Glutamatergic neuron (in vitro differentiated cells): ENCODE measurements at places on chromosomes 16 and 17.

GRCh38 chr17:16511593-16511992 is 19.6 kb upstream of the LRRC75A start:
- no peak for DNase-seq

DNA sequence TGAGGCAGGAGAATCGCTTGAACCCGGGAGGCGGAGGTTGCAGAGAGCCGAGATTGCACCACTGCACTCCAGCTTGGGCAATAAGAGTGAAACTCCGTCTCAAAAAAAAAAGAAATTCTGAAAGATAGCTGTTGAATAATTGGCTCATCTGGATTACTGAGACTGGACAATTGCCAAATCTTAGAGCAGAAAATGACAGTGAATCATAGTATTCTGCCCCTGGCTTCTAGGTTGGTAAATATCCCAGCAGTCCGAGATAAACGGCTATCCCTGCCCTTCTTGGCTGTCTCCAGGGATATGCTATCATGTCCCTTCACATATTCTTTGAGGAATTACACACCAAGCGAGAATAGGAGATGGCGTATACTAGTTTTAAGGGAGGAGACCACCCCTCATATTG is 35.5 kb upstream of the METTL16 start:
- no peak for DNase-seq

DNA sequence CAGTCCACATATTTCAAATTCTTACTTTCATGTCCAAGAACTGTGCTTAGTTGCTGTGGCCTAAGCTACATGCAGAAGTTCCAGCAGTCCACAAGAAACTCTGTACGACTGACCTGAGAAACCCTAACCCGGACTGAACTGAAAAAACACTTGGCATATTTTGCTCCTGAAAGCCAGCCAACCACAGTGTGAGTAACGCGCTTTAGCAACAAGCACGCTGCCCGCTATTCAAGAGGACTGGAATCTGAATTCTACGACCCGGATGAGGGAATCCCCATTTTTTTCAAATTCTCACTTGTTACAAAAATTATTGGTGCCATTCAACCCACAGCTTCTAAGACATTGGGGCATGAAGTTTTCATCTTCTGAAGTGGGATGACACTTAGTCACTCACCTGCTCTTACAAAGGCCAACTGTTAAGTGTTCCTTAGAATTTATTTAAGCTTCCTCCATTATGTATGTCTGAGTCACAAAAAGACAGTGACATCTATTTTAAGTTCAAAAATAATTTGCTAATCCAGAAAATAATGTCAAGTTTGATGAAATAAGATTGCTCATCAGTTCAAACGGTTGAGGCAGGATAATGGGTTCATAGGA is 78.7 kb downstream of the CDYL2 start:
- DNase-seq: no peak

GRCh38 chr16:22190081-22190775 is 15.8 kb upstream of the EEF2K start:
- peak; percentile 100 for DNase-seq

- DNase-seq: peak; percentile 58
Observed at GRCh38 chr17:7107012-7107754, 7.4 kb downstream of the ASGR2 start.

DNA sequence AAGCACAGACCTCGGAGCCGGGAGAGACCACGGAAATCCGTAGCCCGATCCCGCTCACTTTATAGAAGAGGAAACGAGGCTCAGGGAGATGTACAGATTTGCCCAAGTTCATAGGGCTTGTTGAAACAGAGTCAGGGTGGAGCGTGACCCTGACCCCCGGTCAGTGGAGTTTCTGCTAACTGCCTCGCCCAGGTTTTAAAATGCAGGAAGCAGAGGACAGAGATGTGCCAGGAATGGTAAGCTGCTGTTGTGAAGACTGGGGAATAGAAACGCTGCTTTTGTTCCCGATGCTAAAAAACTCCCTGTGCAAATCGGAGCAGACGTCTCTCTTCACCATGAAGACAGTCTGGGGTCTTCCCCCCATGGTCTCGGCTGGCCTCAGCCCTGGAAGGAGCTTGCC is 403.0 kb downstream of the SEC14L1 start:
- DNase-seq: no peak

DNA sequence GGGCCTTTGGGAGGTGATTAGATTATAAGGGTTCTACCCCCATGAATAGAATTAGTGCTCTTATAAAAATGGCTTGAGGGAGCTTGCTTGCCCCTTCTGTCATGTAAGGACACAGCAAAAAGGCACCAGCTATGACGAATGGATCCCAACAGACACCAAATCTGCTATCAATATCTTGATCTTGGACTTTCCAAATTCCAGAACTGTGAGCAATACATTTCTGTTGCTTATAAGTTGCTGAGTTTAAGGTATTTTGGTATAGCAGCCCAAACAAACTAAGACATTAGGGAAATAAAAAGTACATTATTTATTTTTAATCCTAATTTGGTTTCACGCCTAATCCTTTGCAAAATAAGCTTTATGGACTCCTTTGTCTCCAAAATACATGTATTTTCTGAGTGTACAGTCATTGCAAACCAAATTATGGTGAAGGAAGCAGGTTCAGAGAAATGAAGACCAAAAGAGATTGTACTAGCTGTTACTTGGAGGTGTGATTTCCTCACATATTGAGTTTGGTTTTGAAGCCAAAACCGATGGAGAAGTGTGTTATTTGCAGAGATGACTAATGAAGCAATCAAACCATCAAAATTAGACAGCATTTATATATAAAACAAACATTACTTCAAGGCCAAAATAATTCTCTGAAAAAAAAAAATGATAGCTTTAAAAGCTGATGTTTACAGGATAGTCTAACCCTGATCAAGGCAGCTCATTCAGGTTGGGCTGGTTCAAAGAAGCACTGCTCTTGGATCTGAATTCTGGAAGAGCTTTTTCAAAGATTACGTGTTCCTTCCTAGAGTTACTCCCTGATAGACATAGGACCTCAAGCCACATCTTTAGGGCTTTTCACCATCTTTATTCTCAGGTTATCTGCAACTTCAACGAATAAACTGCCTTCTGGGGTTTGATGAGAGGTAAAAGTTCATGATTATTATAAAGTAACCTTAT is 71.6 kb downstream of the MYO1D start:
- no peak for DNase-seq
